CD4-positive, CD25-positive, alpha-beta regulatory T cell (primary cell): ENCODE measurements at places on chromosomes 3 and 15.

DNA sequence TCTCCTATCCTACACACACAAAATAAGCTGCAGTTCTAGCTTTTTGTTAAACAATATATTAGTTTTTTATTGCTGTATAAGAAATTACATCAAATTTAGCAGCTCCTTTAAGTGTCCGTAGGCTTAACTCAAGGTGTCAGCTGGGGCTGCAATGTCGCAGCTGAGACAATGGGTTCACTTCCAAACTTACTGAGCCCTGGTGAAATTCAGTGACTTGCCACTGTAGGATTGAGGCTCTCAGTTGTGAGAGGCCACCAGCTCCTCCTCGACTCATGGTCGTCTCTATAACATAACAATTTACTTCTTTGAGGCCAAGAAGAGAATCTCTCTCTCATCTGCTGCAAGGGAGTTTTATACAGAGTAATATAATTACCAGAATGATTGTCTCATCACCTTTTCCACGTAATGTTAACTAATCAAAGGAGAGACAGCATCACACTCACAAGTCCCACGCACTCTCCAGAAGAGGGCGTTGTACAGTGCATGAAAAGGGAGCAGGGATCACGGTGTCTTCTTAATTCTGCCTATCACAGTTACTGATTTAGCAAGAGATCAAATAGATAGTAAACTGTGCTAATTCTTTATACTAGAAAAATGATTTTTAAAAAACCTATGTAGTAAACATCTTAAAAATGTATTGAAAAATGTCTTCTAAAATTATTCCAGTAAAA, 735.6 kb upstream of the GBE1 start:
- DNase-seq = no peak

GRCh38 chr15:67819636-67820035, 5.7 kb upstream of the SKOR1 start:
- no peak for DNase-seq

DNA sequence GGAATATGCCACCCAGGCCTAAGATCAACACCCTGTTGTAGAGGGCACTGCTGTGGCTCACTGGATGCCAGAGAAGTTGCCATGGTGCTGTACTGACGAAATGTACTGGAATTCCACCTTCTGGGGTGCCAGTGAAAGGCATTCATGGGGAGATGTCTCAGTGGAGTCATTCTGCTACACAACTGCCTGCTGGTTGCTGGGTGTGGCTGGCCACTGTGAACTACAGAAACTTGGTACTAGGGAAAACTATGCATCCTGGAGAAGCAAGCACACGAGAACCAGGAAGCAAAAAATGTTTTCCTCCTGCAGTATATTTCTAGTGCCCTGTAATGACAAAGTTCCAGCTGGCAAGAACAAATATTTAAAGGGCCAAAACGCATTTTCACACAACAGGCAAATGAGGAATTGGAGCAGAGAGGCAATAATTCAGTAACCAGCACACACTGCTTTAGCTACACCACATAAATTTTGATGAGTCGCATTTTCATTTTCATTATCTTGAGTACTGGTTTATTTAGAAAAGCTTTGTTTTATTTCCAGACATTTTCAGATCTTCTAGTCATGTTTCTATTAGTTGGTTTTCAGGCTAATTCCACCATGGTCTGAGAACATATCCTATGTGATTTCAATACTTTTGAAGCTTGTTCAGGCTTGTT, 18.3 kb upstream of the RFX7 start:
- no peak for DNase-seq

DNA sequence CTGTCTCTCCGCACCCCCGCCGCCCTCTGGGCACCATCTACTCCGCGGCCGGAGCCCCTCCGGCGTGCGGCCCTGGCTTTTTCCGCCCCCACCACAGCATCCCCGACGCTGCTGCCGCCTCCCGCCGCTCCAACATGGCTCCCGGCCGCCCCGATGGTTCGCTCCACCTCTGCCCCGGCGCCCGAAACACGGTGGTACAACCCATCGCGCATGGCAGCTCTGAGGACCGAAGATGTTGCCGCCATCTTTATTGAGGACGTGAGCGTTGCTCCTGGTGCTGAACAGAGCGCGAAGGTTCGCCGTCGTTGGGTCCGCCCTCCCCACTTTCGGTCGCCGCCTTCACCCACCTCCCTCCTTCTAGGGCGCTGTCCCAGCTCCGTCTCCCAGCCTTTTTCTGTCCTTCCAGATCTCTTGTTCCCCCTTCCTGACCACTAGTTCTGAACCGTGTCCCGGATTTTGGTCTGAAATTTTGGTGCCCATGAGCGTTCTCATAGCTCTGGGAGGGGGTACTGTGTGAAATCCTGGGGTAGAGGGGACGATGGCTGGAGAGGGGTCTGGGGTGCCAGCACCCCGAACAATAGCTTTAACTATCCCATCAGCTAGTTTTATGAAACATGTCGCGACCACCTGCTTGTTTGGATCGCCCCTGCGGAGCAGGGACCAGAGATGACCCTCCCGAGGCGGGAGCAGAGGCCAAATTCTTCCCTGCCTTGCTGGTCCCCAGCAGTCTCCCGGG, at the start of gene CELSR3:
CELSR3 (minus strand) TSS at position 134 of the 736 bp plus-strand sequence. CDS start 252 bp downstream, outside the sequence.
- peak; percentile 59 for DNase-seq

DNA sequence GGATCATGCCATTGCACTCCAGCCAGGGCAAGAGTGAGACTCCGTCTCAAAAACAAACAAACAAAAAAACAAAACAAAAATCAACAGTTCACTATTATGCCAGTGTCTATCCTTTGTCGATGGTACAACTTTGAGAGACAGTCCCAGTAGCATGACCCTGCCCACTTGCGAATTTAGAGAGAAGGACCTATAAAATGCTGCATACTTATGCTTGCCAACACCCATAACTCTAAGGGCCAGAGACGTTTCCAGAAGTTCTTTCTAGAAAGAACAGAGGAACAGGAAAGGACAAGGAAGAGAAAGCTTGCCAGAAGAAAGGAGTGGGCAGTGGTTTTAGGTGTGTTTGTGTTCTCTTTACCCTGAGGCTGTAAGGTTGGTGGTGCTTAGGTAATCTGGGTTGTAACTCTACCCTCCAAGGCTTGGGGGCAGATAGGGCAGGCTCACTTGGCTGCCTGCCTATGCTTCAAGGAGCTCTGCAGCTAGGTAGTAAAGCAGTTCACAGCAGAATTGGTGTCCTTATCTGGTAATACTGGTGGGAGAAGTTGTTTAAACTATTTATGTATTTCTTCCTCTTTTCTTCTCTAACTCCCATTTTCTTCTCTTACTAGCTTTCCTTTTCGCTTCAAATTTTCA, 50.6 kb upstream of the SPPL2A start:
- no peak for DNase-seq

GRCh38 chr3:47579875-47580274, 1.2 kb upstream of the CSPG5 start:
- no peak for DNase-seq

DNA sequence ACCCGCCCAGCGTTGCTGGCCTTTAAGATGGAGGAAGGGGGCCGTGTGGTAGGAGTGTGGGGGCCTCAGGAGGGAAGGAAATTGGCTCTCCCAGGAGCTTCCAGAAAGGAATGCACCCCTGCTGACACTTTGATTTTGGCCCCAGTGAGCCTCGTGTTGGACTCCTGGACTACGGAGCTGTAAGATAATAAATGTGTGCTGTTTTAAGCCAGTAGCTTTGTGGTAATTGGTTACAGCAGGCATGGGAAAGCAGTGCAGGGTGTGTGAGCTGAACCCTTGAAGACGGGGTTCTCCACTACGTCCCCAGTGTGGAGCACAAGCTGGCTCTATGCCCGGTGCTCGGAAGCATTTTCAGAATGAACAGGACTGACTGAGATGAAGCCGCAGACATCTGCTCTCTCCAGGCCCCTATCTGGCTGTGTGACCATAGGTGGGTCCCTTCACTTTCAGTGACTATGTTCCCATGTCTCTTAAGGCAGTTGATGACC, 22.9 kb upstream of the CGNL1 start:
- DNase-seq = no peak

DNA sequence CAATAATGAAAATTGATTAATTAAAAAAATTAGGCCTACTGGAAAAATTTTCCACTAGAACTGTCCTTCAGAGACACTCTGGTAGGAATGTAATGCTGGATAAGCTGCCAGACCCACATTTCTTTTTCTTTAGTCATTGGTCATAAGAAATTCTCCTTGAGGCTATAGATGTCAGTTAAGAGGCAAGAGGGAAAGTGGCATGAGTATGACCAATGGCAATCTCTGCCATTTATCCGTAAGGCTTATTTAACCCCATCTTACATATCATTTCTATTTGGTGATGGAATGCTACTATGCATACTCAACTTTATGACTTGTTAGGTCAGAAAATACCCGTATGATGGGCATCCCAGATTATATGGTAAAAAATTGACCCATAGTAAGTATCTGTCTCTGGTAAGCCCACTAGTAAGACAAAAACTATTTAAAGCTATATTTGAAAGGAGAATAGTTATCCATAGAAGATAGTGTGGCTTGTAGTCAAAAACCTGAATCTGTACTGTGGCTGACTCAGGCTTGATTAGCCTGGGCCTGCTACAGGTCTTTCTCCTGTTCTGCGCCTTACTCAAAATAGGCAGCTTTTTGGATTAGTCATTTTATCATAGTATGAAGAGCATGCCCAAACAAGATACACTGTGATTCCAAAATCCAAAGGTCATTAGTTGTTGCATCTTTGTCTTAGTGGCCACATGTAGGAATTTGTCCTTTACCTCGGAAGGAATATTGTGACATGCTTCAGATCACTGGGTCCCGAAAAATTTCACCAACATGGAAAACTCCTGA, 314.7 kb downstream of the PYDC2 start:
- no peak for DNase-seq

DNA sequence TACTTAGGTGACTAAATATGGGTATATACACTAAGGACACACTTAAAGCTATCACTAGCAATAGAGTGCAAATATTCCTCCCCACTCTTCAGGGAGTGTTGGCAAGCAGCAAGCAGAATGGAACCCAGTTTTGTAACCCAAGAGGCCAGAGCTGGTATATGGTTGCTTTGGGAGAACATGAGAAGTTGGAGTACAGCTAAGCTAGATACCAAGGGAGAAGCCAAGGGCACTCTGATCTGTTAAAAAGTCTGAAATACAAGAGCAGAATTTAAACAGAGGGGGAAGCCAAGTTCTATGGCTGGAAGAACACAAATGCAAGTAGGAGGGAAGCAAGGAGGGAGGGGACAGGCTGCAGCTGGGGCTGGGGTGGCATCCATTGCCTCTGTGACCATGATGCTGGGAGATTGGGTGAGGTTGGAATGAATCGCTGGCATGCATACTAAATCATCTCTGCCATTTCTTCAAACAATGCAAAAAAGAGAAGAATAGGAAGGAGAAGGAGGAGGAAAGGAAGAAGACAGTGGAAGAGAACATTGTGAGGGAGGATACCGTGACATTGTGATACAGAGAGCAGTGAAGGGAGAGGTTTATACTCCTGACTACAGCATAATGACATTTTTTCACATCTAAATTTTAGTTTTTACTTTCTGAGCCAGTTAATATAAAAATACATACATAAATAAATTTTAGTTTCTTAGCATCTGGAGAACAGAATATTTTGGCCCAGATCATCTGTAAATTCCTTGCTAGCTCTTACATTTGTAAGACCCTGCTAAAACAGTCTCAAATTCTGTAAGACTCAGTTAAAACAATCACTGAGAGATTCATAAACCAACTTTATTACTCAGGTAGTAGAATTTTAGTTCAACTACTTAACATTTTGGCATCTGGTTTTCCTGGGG, 9.0 kb upstream of the ANXA2 start:
- DNase-seq = no peak

GRCh38 chr3:95721938-95722337, 1092.5 kb upstream of the EPHA6 start:
- no peak for DNase-seq

DNA sequence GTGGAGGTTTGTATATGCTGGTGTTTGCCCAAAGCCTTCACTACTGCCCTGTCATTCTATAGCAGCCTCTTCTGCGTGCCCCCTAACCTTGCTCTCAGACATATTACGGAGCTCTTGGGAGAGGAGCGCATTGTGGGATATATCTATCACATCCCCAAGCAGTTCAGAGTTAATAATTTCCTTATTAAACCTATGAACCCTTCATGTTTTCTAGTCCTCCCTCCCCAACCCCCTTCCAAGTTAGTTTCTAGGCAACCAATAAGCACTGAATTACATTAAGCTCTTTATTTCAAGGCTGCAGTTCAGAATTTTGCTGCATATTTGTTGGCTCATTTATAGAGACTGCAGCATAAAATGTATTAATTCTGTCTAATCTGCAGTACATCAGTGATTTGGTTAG, 57.3 kb upstream of the GRM7 start:
- DNase-seq = no peak

GRCh38 chr15:33005582-33005981, 188.9 kb downstream of the FMN1 start:
- DNase-seq = no peak

- no peak for DNase-seq
Observed at GRCh38 chr15:90227816-90228772, 5.6 kb downstream of the CIB1 start.

GRCh38 chr3:25033407-25034029, 394.5 kb upstream of the RARB start:
- DNase-seq = no peak

GRCh38 chr3:149609595-149609994, 48.2 kb downstream of the WWTR1 start:
- DNase-seq = no peak

GRCh38 chr3:102195198-102195948, 239.4 kb upstream of the ZPLD1 start:
- no peak for DNase-seq

GRCh38 chr3:133991637-133992036, 38.1 kb downstream of the SLCO2A1 start:
- DNase-seq = no peak

DNA sequence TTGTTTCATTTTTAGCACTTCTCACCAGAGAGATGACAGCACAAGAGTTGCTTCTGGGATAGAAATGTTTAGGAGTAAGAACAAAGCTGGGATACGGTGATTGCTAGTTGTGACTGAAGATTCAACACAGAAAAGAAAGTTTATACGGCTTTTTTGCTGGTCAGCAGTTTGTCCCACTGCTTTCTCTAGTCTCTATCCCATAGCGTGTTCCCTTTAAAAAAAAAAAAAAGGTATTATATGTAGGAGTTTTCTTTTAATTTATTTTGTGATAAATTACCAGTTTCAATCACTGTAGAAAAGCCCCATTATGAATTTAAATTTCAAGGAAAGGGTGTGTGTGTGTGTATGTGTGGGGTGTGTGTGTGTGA, 48.0 kb downstream of the PGPEP1L start:
- no peak for DNase-seq

DNA sequence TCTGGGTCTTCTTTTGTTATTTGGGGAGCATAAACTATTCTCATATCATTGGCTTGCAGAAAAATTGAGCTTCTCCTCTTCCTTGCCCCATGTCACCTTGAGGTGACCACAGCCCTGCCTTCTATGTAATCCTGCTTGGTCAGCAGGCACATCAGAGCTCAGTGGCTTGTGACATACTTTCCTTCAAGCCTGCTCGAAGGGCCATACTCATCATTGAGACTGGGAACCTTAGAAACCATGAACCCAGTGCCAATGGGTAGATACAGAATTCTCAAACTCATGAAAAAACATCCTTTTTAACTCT, 3.7 kb upstream of the CCR2 start:
- no peak for DNase-seq

DNA sequence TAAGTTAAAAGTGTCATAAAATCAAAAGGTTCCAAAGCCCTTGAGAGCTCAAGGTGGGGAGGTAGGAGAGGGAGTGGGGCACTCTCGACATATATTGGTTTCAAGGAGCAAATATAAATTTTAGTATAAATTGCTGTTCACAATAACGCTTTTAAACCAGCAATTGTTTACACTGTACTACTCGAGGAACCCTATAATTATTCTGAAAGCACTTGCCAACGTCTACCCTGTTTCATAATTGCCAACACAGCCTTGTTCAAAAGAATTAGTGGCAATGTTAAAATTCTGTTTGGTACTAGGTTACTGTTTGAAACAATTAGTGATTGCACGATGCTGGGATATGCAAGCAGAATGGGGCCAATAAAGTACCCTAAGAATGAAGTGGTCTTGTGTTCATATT, 76.3 kb upstream of the ICE2 start:
- DNase-seq = no peak
